ENCODE measurements at places on chromosomes 3 and 15.

DNA sequence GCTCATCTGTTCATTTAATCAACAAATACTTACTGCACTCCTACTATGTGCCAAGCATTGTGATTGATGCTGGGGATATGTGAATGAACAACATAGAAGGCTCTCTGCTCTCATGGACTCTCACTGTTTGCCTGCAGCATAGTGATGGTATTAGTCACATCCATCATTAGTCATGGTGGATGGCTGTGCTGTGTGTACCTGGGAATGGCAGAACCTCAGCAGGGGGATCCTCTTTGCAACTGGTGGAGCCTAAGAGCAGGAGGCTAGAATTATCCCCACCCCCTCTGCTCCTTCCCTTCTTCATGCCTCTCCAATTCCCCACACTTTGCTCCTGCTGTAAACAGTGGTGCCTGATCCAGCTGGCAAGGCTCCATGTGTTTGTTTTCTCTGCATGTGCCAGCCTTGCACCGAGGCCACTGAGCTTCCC lies 20.5 kb downstream of the BOC start:
- no peak for DNase-seq

DNA sequence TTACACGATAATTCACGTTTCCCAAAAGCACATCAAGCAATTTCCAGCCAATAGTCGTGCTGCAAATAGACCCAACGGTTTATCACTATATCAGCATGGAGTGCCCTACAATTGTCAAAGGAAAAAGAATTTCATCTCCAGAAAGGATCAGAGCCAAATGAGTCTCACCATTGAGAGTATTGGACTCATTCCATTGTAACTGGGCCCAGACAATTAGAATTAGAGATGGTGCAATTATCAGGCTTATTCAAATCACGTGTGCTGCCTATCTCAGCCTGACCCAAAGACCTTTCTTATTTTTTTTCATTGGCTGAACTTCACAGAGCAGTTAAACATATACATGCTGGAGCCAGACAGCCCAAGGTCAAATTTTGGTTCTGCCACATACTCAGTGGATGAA lies 87.0 kb upstream of the LRTM1 start:
- no peak for DNase-seq

DNA sequence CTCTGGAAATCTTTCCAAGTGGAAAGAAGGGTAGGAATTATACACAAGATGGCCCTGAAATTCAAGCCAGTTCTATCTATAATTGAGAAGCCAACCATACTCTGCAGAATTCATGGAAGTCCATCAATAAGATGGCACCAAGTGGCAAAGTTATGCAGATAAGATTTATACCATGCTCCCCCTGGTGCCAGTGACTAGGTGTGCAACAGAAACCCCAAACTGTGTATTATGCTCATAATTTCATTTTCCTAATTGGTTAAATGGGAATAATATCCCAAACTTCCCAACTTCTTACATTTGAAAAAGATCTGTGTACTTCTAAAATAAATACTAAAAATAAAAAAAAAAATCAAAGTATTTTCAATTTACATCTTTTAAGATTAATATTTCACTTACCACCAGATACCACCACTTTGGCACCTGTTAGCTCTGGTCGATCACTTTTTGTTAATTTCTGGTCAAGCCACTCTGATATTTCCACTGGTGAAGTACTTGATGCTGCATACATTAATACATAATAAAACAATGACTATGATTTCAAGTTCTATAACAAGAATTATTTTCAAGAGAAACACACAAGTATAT lies 25.9 kb downstream of the ETFA start:
- no peak for DNase-seq

GRCh38 chr3:196927571-196928453 lies 14.5 kb downstream of the NCBP2 start:
- no peak for DNase-seq

DNA sequence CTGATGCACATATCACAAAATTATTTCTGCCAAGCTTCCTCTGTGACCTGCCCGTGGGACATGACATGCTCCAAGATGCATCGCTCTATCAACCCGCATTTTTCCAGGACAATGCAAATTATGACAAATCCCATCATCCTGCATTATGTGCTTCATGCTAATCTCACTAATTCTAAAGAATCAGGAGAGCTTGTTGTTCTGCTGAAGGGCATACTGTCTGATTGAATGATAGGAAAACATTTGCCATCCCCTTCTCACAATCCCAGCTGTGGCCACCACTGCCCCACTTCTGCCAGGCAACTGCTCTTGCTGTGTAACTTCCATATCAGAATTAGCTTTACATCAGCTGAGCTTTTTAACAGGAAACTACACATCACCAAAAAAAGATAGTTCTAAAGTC lies 203.5 kb upstream of the NANOGP8 start:
- no peak for DNase-seq

- no peak for DNase-seq
These were observed 155.8 kb downstream of the TLE3 start for GRCh38 chr15:69941706-69942495.

DNA sequence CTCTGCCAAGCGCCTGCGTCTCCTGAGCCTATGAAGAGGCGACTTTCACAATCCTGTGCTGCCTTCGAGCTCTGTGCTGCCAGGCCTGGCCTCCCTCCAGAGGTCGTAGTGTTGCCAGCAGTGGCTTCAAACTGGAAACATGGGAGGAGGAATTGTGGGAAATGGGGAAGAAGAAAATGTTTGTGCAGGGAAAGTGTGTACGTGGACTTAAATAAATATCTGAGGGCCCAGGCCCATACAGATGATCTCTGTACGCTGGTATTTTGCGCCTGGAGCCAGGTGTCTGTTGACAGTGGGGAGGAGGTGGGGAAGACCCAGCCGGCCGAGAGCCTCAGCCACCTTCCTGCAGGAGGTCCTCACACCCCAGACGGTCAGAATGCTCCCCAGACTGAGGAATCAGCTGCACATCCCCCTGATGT lies 44.6 kb downstream of the ZBTB38 start:
- no peak for DNase-seq

All from NCI-H748 treated with DMSO at 0.1 percent for 48 hours (cell line).